ENCODE measurements at places on chromosomes 6 and 20. TPM values are rescaled to one million over a fixed set of nuclear protein-coding genes. Genes with fewer than 3 reads are reported as not detected.

DNA sequence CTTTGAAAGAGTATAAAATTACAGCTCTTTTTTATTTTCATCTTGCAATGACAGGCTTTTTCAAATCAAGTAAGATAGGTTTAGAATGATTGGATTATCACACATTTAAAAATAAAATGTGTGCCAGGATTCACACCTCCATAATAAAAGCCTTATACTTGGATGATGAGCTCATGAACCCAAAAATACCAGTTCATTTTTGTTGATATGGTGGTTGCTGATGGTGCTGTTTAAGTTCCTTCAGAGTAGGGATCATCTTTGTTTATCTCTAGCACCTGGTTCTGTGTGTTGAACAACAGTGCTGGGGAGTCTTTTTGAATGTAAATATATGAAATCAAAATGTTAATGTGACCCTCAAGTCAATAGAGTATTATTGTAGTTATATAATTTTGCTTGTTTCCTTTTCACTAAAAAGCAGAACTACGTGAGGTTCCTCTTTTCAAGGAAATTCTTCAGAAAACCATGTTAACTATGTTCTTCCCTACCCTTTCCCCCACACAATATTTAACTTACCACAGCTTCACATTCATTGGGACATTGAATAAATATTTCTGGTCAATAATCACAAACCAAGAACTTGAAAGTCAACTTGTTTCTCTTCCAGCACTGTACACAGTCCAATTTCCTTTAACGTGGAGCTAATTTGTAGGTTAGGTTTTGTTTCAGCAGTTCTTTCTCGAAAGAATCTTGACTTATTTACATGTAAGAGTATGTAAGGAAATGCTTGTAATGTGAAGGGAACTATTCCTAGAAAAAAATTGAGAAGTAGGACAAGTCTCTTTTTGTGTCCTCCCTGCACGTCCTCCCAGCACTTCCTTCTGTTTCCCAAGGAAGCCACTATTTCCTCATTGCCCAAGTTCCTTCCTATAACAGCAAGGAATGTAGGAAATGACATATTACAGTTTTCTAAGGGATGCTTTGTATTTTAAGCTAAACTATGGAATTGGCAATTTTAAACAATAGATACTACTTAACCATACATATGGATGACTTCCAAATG lies 945.9 kb upstream of the CITED2 start:
- DNase-seq: no peak

DNA sequence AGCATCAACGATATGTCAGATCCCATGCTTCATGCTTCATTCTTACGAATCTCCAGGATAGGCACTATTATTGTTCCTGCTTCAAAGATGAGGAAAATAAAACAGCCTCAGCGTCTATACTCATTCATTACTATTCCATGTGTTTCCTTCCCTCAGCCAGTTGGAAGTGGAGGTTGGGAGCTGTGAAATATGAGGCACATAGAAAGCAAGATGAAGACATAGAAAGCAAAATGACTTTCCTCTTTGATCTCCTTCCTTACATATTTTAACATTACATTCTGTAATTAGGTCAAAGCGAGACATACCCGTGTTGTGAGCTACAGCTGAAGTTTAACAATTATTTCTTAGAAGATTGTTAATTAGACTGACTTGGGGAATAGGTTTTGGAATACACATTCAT lies 125.4 kb downstream of the FYN start:
- no peak for DNase-seq

GRCh38 chr20:4192378-4193068 lies 177.2 kb upstream of the RNF24 start:
- DNase-seq: no peak

- DNase-seq: no peak
Observed at GRCh38 chr6:157033428-157034140, 256.4 kb downstream of the ARID1B start.

- DNase-seq: no peak
Observed at GRCh38 chr6:127119102-127120022, 891 bp downstream of the RSPO3 start.

GRCh38 chr6:26012061-26012460 lies 49.5 kb downstream of the TRIM38 start:
- DNase-seq: no peak

GRCh38 chr6:158220786-158221442 lies 52.8 kb downstream of the GTF2H5 start:
- peak; percentile 65 for DNase-seq

DNA sequence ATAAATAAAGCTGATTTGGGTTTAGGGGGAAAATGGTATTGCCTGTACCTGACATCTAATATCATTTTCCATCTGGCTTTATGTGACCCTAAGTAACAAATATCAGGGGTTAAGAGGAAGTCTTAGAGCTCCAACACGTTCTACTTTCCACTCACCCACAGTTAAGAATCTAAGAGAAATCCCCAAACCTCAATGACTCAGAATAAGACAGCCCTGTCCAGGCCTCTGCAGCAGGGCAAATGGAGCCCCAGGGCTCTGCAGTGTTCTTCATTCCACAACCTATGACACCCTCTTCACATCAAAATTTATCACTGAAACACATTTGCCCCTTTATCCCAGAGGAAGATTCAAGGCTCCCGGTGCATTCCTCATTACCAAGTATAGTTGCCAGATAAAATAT lies 20.3 kb upstream of the TENT5A start:
- no peak for DNase-seq

DNA sequence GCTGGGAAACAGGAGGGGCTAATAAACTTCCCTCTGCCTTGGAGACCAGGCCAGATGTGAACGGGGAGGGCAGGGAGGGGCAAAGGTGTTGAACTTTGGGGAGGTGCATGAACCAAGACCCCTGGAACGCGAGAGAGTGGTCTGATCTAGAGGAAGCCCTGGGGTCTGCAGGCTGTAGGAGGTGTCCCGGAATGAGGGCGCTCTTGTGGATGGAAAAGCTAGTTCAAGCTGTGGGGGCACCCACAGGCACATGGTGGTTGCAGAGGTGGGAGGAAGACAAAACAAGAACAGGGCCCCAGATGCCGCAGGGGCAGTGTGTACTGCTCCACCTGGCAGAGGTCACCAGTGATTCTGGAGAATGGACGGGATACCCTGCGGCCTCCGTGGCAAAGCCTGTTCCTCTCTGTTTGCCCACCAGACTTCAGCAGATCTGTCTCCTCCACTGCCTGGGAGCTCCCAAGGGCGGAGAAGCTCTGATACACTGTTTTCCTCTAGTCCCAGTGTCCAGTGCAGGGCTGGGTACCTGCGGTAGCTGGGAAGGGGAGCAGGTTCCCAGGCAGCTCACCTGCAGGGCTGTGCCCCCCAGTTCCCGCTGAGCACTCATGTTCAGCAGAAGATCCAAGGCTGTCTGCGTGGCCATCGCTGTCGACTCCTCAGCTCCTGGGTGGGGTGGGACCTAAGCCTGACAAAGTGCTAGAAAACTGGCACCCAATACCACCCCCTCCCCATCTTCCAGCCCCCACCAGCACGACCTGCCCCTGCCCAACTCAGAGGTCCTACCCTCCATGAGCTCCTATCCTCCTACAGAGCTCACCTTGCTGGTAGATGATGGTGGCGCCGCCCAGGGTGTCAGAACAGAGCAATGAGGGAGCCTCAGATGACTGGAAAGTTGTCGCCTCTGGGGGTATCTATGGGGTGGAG lies 14.7 kb downstream of the ZNF335 start:
- no peak for DNase-seq

GRCh38 chr6:136236466-136237293 lies 13.4 kb downstream of the MTFR2 start:
- DNase-seq: no peak

- DNase-seq: no peak
Observed at GRCh38 chr6:166957087-166957804, 896 bp upstream of the RNASET2 start.

- DNase-seq: peak; percentile 42
Observed at GRCh38 chr20:3716195-3716834, 3.9 kb upstream of the SIGLEC1 start.

- DNase-seq: no peak
Observed at GRCh38 chr6:13327691-13328075, 654 bp downstream of the TBC1D7 start.

DNA sequence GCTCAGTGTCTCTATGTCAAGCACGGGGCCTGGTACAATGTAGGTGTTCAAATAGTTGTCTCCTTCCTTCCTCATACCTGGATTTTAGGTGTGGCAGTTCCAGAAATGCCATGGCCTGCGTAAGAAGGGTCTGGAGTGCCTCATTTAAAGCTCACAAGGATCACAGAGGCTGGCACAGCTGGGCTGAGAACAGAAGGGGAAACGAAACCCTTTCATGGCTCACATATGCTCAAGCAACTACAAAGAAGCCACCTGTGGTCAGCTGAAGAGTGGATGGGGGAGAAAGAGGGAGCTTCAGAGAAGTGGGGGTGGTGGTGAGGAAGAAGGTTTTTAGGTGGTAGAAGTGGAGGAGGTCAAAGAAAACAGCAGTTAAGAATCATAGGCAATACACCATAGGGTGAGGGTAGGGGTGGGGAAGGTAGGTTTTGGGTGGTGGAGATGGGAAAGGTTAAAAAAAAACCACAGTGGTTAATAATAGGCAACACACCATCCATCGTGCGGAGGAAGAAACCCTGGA lies 17.0 kb upstream of the TOP1 start:
- DNase-seq: no peak

- DNase-seq: peak; percentile 32
Observed at GRCh38 chr6:4355241-4355640, 219.9 kb upstream of the ECI2 start.

DNA sequence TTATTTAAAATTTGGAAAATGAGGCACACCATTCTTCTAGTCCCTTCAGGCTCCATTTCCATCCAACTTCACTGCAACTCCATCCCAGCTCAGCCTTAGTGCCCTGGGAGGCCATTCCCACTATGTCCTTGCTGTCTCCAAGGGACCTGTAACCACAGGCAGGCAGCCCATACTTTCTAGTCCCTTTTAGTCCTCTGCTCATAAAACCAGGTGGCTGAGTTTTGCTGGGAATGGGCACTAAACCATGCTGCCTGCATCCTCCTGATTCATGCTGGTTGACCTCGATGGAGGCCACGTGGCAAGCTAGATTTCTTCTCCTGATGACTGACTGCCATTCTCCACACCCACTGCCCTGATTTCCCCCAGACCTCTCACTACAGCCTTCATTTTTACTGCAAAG lies 27.5 kb upstream of the MYMX start:
- DNase-seq: no peak

- DNase-seq: no peak
Observed at GRCh38 chr6:134956676-134957075, 6.8 kb upstream of the ALDH8A1 start.

GRCh38 chr6:74044417-74045096 lies 348.6 kb downstream of the CD109 start:
- DNase-seq: no peak

- DNase-seq: peak; percentile 91
Observed at GRCh38 chr20:38270869-38271605, 10.5 kb upstream of the KIAA1755 start.

GRCh38 chr6:137933696-137934095 lies 66.6 kb downstream of the TNFAIP3 start:
- DNase-seq: no peak

DNA sequence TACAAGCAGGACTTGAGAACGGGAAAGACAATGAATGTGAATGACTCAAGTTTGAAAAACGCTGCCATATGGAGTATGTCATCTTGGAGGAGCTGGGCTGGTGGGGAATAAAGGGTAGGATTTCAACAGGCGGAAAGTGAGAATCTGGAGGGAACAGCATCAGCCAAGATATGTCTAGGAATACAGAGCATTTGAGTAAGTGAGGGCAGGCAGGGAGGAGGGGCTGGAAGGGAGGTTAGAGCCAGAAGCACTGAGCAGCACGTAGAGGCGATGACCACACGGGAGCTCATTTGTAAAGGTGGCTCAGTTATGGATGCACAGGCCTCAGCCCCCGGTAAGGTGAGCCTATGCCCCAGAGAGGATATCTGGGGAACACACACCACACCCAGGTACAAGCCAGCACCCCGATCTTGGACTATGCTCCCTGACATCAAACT lies 115.1 kb downstream of the ZMYND8 start:
- no peak for DNase-seq

GRCh38 chr6:130781557-130781956 lies 45.6 kb upstream of the SMLR1 start:
- no peak for DNase-seq

- DNase-seq: no peak
Observed at GRCh38 chr20:63742381-63743024, 2.9 kb downstream of the SLC2A4RG start.

DNA sequence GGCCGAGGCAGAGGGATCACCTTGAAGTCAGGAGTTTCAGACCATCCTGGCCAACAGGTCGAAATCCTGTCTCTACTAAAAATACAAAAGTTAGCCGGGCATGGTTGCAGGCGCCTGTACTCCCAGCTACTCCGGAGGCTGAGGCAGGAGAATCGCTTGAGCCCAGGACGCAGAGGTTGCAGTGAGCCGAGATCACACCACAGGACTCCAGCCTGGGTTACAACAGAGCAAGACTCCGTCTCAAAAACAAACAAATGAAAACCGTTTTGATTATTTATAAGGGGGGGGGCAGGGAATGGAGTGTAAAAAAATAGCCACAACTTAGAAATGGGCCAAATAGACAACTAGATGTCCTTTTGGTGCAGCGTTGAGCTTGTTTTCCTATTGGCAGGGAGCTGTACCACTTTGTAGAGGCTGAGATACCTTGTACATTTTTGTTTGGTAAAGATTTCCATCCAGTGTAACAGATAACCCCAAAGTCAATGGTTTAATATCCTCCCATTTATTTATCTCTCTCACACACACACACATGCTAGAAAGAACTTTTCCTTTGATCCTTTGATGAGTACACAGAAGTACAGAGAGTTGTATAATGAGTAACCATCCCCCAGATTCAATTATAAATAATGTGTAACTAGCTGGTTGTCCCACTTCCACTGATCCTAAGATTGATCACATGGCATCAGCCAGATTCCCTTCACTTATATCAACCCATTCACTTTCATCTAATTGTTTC lies 477.5 kb downstream of the PRKN start:
- no peak for DNase-seq

CD24 gene
- total RNA-seq: 276 TPM

CGAS gene
- not detected for total RNA-seq

HIVEP2 gene
- 3.6 TPM for total RNA-seq

TNNC2 gene
- total RNA-seq: not detected

MUCL3 gene
- not detected for total RNA-seq

TMEM170B gene
- total RNA-seq: 0.95 TPM

AVP gene
- not detected for total RNA-seq

E2F1 gene
- total RNA-seq: 17.0 TPM

All from H4 (cell line).